ENCODE measurements at places on chromosomes 5 and 9.

DNA sequence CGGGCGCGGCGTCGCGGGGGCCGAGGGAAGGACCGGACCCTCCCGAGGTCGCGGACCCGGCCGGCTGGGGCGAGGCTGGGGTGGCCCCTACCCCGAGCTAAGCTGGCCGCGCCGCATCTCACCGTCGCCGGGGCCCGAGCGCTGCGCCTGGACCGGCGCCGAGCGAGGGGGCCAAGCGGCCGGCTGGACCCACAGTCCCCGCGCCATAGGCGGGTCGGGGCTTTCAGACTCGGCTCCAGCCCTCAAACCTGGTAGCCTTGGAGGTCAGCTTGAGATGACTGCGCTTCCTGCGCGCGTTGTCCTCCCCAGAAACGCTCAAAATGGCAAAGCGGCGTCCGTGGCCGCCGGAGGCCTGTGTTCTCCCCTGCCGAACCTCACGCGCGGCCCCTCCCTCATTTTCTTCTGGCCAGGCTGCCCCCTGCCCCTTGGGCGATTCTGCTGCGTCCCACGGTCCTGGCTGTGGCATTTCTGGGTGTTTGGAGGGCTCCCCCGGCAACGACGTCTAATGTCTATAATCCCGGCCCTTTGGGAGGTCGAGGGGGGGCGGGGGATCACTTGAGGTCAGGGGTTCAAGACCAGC lies 8.7 kb upstream of the GRIN1 start:
- DNase-seq, result no peak

DNA sequence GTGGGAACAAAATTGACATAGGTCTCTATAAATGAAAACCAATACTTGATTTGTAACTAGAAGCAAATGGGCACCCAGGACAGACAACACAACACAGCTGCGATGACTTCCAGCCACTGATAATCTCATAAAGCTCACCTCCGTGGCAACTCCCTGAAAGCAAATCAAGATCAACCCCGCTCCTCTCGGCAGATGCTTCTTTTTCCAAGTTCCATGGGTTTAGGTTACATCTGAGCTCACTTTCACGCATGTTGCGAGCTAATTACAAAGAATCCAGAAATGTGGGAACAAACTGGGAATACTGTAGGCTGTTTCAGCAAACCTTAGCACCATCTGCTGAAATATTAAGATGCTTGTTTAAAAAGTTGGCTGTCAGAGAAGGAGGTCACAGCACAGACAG lies 153.9 kb downstream of the ELAVL2 start:
- DNase-seq, result no peak

GRCh38 chr5:155948576-155948975 lies 378.4 kb upstream of the SGCD start:
- DNase-seq, result no peak

DNA sequence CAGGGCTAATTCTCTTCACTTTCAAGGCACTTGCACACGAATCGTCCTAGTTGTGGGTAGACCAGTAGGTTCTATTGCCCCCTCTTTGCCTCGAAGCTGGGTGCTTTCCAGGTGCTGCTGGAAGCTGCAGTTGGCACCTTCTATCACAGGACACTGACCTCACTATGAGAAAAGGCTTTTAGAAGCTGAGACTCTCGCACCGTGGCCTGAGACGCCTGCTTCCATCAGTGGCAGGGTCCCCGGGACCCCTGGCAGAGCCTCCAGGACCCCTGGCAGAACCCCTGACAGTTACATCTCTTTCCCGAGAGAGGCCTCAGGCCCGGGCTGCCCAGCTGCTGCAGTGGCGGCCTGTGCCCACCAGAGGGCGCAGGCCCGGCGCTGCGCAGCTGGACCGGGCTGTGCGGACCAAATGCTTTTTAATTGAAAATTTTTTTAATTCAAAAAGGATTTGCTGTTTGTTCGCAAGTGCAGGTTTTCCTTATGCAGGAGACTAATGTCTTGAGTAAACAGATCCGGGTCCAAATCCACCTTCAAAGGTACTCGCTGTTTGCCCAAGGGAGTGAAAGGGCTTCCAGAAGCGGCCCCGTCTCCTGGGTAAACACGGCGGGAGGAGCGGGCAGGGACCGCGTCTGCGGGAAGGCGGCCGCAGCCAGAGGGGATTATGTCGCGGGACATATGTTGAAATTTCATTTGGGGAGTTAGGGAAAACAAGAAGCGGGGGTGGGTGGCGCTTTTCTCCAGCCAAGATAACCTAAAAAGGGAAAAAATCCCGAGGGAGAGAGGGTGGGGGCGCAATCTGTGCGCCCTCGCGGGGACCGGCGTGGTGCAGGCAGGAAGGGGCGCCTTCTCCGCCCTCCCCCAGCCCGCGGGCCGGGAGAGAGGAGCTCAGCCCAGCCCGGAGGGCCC lies 114.5 kb upstream of the LMX1B start:
- no peak for DNase-seq

DNA sequence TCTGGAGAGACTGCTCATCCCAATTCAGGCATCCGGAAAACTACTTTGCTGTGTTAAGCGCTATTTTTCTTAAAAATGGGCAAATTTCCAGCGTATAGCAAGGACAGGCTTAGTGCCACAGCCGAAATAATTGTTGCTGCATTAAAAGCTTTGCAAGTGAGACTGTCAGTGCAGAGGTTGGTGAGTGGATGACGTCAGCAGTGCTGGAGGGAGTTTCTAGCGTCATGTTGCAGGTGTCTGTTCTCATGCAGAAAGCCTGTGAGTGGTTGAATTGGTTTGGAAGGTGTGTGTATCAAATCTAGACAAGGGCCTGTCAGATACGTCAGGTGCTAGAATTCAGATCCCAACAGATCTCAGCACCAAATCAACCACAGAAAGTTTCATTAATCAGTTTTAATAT lies 204.4 kb downstream of the TRIO start:
- no peak for DNase-seq

DNA sequence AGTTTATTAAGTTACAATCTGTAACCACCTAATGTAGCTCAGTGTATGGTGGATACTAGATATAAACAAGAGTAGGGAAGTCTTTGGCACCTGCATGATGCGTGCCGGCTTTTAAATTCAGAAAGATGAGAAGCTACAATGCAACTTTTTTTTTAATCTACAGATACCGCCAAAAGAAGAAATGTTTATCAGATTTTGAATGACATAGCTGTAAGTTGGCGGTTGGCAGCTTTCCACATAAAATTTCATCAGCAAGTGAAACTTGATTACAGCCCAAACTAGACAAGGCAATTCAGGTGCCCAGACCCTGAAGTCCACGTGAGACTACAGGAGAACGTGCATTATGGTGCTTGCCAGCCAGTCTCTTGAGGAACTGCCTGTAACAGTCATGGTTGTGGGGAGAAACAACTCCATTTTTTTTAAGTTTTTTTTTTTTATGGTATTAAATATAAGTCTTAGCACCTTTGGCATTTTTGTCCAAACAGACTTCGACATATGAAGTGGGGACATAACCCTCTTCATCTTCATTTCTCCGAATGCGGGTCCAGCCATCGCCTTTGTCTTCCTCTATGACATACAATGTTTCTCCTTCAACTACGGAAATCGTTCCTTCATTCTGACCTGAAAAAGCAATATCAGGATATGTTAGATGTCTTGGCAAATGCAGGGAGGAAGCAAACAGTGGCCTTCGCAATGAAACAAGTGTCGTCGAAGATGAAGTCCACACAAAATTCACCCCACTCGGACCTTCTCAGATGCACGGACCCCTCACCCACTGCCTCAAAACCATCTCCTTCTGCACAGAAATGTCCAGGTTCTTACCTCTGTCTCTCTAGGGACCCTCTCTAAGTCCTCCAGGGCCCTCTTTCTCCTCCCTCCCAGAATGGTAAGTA lies 60.4 kb downstream of the USP20 start:
- no peak for DNase-seq

DNA sequence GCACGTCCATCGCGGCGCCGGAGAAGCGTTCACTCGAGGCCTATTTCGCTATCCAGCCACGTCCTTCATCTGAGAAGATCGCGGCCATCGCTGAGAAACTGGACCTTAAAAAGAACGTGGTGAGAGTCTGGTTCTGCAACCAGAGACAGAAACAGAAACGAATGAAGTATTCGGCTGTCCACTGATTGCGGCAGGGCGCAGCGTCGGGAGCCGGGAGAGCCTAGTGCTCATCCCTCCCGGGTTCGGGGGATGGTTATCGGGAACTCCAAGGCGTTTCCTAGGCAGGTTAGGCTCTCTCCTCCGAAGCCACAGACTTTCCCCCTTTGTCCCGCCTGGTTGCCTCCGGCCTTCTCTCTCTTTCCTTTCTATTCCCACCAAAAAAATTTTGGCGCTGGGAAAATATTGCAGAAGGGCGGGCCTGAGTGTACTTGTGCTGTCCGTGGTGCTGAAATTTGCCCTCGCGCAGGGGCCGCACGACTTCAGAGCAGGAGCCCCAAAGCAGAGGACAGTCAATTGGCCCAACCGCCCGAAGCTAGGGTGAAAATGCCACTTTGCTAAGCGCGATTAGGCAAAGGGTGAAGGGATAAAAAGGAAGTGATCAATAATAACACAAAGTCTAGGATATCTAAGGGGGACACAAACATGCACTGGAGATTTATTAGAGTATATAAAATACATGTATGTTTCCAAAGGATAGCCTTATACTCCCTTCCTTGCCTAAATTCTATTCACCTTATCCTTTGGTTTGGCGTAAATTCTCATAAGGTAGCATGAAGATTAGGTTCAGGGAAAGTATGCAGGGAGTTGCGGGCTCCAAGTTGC lies 1.8 kb downstream of the POU4F3 start:
- no peak for DNase-seq

DNA sequence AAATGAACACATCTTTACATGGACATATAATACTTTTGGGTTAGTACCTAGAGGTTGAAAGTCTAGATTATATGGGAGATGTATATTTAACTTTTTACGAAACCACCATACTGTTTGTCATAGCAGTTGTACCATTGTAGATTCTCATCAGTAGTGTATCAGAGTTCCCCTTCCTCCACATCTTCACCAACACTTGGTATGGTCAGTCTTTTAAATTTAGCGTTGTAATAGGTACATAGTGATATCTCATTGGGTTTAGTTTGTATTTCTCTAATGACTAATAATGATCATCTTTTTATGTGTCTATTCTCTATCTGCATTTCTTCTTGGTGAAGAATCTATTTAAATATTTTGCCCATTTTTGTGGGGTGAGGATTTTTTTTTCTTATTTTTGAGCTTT lies 137.5 kb downstream of the NR3C1 start:
- no peak for DNase-seq

- DNase-seq, result peak; percentile 63
These were observed at the start of gene NXNL2 for GRCh38 chr9:88534456-88535225. TSS of gene NXNL2 (plus strand) at chr9:88535178. CDS start at chr9:88535435, 257 bp downstream.

DNA sequence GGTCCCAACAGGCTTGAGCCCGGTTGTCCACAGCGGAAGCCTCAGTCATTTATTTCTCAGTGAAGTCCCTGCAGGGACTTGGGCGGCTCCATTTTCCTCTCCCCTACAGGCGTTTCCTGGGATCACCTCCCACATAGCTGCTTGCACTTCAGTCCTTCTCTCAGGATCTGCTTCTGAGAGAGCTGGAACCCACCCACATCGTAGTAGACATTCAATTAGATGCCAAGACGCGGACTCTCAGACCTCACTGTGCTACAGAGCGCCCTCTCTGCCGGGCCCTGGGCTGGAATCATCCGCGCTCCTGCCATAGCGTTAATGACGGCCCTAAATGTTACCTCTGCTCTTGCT lies 54.0 kb upstream of the ROR2 start:
- no peak for DNase-seq

GRCh38 chr9:69499959-69500358 lies 172.2 kb downstream of the APBA1 start:
- no peak for DNase-seq

- DNase-seq, result no peak
These were observed 89.7 kb upstream of the PRLR start for GRCh38 chr5:35320029-35320428.

- no peak for DNase-seq
These were observed 213.3 kb downstream of the CDK5RAP2 start for GRCh38 chr9:120366644-120367019.

GRCh38 chr5:168110870-168111832 lies 180.3 kb upstream of the WWC1 start:
- DNase-seq, result no peak

- DNase-seq, result no peak
These were observed 2.0 kb upstream of the ADAMTS6 start for GRCh38 chr5:65483546-65484346.

DNA sequence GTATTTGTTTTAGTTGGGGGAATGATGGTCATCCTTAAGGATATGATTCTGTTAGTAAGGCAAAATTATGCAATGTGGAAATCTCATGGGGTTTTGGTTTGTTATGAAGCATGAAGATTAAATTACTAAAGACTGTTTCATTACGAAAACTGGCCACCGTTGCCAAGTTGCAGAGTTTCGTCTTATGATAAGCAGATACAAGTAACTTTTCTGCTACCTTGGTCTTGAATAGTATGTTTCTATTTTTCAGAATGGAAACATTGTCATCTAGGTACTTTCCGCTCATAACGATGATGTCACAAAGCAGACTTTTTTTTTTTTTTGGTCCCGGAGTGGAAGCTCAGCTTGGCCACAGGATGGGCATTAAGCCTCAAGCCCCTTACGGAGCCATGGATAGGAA lies 4.2 kb downstream of the CCNI2 start:
- DNase-seq, result no peak

DNA sequence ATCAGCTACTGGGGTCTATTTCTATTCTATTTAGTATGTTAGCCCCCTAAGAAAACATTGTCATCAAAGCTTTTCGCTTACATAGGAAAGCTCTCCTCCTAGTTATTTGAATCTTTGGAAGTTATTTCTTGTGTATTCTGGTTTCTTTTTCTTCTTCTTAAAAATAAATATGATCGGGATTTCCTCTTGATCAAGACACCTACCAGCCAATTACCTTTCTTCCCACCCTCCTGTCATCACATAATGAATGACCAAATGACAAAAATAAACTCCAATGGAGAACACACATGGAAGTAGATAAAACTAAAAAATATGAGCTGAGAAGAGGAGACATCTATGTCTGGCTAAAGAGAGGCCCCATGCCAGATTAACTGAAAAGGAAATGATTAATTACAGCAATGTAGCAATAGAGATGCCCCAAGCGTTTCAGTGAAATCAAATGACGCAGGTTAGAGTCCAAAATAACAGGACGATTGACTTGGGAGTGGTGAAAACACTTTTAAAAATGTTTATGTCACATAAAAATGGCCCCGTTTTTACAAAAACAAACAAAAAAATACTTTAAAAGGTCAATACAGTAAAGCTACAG lies 59.5 kb upstream of the PCSK1 start:
- DNase-seq, result no peak

- DNase-seq, result no peak
These were observed 421.3 kb downstream of the CETN3 start for GRCh38 chr5:89988129-89988810.
